ENCODE measurements at places on chromosomes 3 and 15. TPM values are rescaled to one million over a fixed set of nuclear protein-coding genes. Genes with fewer than 3 reads are reported as not detected.

DNA sequence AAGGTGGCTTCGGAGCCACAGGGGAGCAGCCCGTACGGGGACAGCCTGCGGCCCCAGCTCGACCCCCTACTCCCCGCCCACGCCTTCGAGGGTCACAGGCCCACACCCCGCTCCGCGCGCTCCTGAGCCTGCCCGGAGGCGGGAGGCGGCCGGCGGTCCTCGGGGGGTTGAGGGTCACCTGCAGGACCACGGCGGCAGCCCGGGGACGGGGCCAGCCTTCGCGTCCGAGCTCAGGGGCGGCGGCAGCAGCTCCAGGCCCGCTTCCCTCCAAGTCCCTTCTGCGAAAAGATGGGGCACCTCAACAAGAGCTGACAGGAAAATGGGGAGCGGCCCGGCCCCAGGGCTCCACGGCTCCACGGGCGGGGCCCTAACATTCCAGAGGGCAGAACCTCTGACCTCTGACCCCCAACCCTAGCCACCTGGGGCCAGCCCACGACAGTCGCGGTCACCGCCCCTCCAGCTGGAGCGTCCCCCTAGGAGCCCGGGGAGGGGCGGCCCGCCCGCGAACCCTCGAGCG lies 428 bp downstream of the LYSMD4 start:
- H3K4me3 ChIP-seq = peak overlapping the region; percentile 81
- DNase-seq = no peak
- H3K4me1 ChIP-seq = peaks cover 31% of the 10 kb centered on the region
- H3K27ac ChIP-seq = peak overlapping the region; percentile 74
- H3K36me3 ChIP-seq = peaks cover 5% of the 10 kb centered on the region

The APEH gene
- total RNA-seq = 69.8 TPM

The PAK6 gene
- total RNA-seq = not detected

GRCh38 chr3:171833789-171834460 lies 9.2 kb upstream of the TMEM212 start:
- H3K4me3 ChIP-seq = no peak overlapping the region
- DNase-seq = no peak
- H3K36me3 ChIP-seq = no peaks in the 10 kb centered on the region
- H3K4me1 ChIP-seq = peaks cover 62% of the 10 kb centered on the region
- peak overlapping the region; percentile 13 for H3K27ac ChIP-seq

GRCh38 chr3:188262913-188263683 lies 109.1 kb downstream of the LPP start:
- H3K4me3 ChIP-seq = peak overlapping the region; percentile 50
- no peaks in the 10 kb centered on the region for H3K27me3 ChIP-seq
- peaks cover 28% of the 10 kb centered on the region for H3K4me1 ChIP-seq
- no peak for DNase-seq
- no peak overlapping the region for H3K27ac ChIP-seq
- H3K36me3 ChIP-seq = no peaks in the 10 kb centered on the region

GRCh38 chr15:44490622-44491021 lies 46.3 kb upstream of the EIF3J start:
- no peak overlapping the region for H3K27ac ChIP-seq
- peaks cover 12% of the 10 kb centered on the region for H3K36me3 ChIP-seq
- no peak for DNase-seq
- no peak overlapping the region for H3K4me3 ChIP-seq
- H3K4me1 ChIP-seq = peaks cover 22% of the 10 kb centered on the region

GRCh38 chr3:52118156-52118875 lies 35.9 kb downstream of the POC1A start:
- H3K36me3 ChIP-seq = peaks cover 5% of the 10 kb centered on the region
- peaks cover 3% of the 10 kb centered on the region for H3K4me1 ChIP-seq
- H3K4me3 ChIP-seq = no peak overlapping the region

DNA sequence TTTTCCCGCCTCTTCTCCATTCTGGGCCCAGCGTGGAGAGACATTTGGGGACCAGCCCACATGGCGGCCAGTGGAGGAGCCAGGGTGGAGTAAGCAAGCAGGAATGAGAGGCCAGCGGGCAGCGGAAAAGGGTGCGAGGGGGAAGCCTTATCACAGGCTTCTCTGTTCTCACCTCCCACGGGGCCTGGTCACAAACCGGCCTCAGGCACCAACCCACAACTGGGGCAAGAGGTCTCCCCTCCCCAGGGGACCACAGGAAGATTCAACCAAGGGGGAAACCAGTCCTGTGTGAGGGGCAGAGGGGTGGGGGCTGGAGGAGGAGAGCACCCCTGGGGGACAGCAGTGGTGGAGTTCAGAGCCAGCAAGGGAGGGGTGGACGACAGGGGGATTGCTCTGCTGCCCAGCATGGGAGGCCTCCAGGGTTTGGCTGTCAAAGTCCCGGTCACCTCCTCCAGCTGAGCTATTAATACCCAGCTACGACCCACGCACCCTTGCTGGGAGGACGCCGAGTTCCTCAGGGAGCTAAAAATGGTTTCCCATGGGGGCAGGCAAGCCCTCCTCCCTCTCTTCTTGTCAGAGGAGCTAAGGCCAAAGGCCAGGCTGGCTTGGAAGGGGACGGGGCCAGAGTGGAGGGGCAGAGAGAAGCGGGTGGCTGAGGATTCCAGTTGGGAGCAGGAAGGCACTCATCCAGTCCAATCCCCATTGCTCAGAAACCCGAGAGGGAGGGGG lies 23.8 kb upstream of the RPL29 start:
- no peaks in the 10 kb centered on the region for H3K36me3 ChIP-seq
- H3K4me3 ChIP-seq = no peak overlapping the region

- no peak overlapping the region for H3K27ac ChIP-seq
- no peaks in the 10 kb centered on the region for H3K36me3 ChIP-seq
Measured at GRCh38 chr3:73523661-73524060, 101.1 kb downstream of the PDZRN3 start.

The CCDC54 gene
- not detected for total RNA-seq

- H3K27ac ChIP-seq = no peak overlapping the region
- H3K4me3 ChIP-seq = no peak overlapping the region
- no peaks in the 10 kb centered on the region for H3K27me3 ChIP-seq
Measured at GRCh38 chr3:4528819-4529600, 35.9 kb downstream of the ITPR1 start.

Measured in chondrocyte (in vitro differentiated cells).